Calu3 (cell line): ENCODE measurements at places on chromosomes 3 and 15. TPM values are rescaled to one million over a fixed set of nuclear protein-coding genes. Genes with fewer than 3 reads are reported as not detected.
A peak's percentile ranks its signal among the peaks of the same experiment; 100 is the strongest.

GRCh38 chr15:101709466-101709865, 14.8 kb downstream of the TARS3 start:
- no peak overlapping the region for H3K4me3 ChIP-seq
- no peak for DNase-seq
- peaks cover 9% of the 10 kb centered on the region for H3K4me1 ChIP-seq
- no peaks in the 10 kb centered on the region for H3K27me3 ChIP-seq

GRCh38 chr3:165816209-165816608, 21.0 kb downstream of the BCHE start:
- H3K36me3 ChIP-seq, result no peaks in the 10 kb centered on the region
- no peak overlapping the region for H3K27ac ChIP-seq
- no peak for DNase-seq
- no peak overlapping the region for H3K4me3 ChIP-seq

- H3K27ac ChIP-seq, result no peak overlapping the region
- H3K4me3 ChIP-seq, result no peak overlapping the region
- peaks cover 54% of the 10 kb centered on the region for H3K4me1 ChIP-seq
These were observed 43.7 kb upstream of the TIPARP start for GRCh38 chr3:156630773-156631093.

- no peak for DNase-seq
- no peak overlapping the region for H3K27ac ChIP-seq
- H3K4me1 ChIP-seq, result no peaks in the 10 kb centered on the region
- no peak overlapping the region for H3K4me3 ChIP-seq
- H3K27me3 ChIP-seq, result no peaks in the 10 kb centered on the region
- no peaks in the 10 kb centered on the region for H3K36me3 ChIP-seq
These were observed 236.2 kb downstream of the SCAPER start for GRCh38 chr15:76668900-76669299.

GRCh38 chr15:34240537-34240936, 15.7 kb downstream of the EMC4 start:
- H3K27me3 ChIP-seq, result no peaks in the 10 kb centered on the region
- peaks cover 10% of the 10 kb centered on the region for H3K4me1 ChIP-seq
- no peak overlapping the region for H3K27ac ChIP-seq
- H3K36me3 ChIP-seq, result no peaks in the 10 kb centered on the region
- H3K4me3 ChIP-seq, result no peak overlapping the region

DNA sequence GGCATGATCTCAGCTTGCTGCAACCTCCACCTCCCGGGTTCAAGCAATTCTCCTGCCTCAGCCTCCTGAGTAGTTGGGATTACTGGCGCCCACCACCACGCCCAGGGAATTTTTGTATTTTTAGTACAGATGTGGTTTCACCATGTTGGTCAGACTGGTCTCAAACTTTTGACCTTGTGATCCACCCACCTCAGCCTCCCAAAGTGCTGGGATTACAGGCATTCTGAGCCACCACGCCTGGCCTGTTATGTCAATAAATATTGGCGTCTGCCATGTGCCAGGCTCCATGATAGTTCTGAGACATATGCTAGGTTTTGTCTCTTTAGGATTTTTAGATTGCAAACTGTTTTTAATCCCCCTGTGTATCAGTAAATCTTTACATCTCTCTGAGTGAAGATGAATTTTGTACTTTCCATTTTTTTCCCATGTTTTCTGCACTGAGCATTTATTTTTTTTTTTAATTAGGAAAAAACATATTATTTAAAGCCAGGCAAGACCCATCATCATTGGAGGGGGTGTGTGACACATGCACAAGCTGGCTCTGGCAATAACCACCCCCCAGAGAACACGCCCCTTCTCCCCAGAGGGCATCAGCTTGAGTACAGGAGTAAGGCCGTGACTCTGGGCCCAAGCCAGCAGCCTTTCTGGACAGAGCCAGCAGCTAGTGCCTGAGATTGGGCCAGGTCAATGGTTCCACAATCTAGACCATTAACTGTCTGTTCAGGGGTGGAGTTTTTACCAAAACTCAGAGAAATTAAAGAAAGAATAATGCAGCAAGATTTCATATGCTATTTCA, 51.0 kb upstream of the ATP1B3 start:
- peaks cover 12% of the 10 kb centered on the region for H3K27me3 ChIP-seq
- no peak overlapping the region for H3K4me3 ChIP-seq

DNA sequence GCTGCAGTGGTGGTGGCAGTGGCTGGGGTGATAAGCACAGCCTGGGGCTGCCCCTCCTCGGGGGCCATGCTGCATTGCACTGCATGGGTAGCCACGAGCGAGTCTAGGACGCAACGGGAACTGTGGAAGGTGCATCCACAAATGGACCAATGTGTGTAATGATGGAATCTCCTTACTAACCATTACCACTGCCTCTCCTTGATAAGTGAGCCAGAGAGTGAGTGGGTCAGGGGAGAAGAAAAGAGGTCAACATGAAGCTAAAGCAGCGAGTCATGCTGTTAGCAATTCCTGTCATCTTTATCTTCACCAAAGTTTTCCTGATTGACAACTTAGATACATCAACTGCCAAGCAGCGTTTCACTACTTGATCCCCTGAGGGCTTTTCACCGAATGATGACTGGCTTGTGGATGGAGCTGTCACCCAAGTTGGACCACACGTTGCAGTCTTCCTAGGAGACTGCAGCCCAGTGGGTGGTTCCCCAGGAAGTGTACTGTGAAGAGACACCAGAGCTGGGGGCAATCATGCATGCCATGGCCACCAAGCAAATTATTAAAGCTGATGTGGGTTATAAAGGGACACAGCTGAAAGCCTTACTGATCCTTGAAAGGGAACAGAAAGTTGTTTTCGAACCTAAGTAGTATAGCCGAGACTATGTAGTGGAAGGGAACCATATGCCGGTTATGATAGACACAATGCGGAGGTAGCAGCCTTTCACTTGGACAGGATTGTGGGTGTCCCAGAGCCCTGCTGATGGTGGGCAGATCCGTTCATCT, 20.6 kb downstream of the SAMD7 start:
- H3K36me3 ChIP-seq, result no peaks in the 10 kb centered on the region
- no peak overlapping the region for H3K4me3 ChIP-seq
- H3K27me3 ChIP-seq, result peaks cover 41% of the 10 kb centered on the region
- DNase-seq, result no peak
- H3K4me1 ChIP-seq, result no peaks in the 10 kb centered on the region

DNA sequence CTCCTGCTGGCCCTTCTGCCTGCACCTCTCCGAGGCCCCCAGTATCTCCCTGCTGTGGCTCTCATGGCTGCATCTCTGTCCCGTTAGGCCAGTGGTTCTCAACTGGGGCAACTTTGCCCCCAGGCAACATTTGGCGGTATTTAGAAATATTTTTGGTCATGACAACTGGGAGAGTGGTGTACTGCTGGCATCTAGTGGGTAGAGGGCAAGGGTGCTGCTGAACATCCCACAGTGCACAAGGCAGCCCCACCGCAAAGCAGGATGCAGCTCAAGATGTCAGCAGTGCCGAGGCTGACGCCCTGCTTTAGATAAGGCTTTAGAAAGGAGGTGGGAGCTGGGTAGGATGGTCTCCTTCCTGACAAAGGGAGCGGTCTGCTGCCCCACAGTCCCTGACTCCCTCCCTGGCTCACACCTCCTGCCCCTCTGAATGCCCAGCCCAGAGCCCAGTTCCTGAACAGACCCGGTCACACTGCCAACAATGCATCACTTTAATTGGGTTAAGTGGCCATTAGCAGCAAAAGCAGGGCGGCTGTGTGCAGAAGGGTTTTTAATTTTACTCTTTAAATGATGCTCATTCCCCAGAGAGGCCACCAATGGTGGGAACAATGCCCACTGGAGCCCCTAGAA, 68.8 kb upstream of the TMEM115 start:
- H3K4me1 ChIP-seq, result no peaks in the 10 kb centered on the region
- peak; percentile 29 for DNase-seq
- H3K27ac ChIP-seq, result no peak overlapping the region
- no peak overlapping the region for H3K4me3 ChIP-seq
- H3K36me3 ChIP-seq, result no peaks in the 10 kb centered on the region

COLQ gene
- 1.3 and 1.7 TPM in 2 replicates for total RNA-seq

ILDR1 gene
- total RNA-seq, result 15.7 and 17.0 TPM in 2 replicates
